Astrocyte of the cerebellum (primary cell): ENCODE measurements at places on chromosomes 7 and 10.

GRCh38 chr7:97381815-97382554, 264.5 kb downstream of the SDHAF3 start:
- no peak for DNase-seq

- no peak for DNase-seq
Measured at GRCh38 chr10:46325021-46325420, 38.2 kb downstream of the ANTXRL start.

- DNase-seq, result no peak
Measured at GRCh38 chr7:36315309-36315944, 74.2 kb upstream of the ANLN start.

DNA sequence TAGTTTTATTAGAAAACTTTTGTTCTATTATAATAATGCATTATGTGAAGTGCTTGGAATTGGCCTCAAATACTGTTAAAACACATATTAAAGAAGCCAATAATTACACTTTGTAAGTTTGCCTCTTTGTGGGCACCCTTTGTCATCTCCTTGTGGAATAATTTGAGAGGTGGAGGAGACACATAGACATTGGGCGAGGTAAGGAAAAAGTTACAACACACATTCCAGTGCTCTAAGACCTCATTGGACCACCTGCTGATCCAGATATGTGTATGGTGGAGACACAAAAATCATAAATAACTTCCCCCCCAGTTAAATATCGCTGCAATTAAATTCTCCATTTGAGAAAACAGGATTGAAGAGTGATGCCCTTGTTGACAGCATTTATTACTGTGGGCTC, 511.8 kb downstream of the GFRA1 start:
- no peak for DNase-seq

- no peak for DNase-seq
Measured at GRCh38 chr10:12420530-12421120, 71.3 kb downstream of the CAMK1D start.

GRCh38 chr7:18063149-18063901, 35.7 kb upstream of the PRPS1L1 start:
- DNase-seq, result no peak

- no peak for DNase-seq
Measured at GRCh38 chr7:146701166-146701565, 584.6 kb downstream of the CNTNAP2 start.

- no peak for DNase-seq
Measured at GRCh38 chr10:5930272-5930671, 40.2 kb downstream of the FBH1 start.

GRCh38 chr10:16933783-16934182, 116.6 kb upstream of the RSU1 start:
- no peak for DNase-seq

DNA sequence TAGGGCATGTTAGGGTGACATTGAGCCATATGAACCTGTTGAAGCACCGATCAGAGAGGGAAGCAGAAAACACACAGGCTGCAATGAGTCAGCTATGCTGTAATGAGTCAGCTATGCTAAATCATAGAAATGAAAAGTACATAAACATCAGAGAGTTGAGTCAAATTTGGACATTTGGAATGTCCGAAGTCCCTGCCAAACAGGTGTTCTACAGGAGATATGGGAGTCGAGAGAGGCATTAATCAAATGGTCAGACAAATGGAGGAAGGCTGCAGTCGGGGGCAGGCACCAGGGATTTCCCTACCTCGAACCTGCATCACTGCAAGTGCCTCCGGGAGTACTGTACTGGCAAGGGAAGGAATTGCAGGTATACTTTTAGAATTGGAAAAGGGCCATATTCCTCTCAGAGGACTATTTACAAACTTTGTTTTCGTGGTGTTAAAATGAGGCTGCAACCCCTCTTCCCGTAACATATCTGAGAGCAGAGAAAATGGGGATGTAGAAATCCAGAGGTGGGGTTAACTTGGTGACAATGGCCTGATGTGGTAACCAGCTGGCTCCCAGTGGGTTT, 8.8 kb upstream of the ZC3HAV1 start:
- no peak for DNase-seq

DNA sequence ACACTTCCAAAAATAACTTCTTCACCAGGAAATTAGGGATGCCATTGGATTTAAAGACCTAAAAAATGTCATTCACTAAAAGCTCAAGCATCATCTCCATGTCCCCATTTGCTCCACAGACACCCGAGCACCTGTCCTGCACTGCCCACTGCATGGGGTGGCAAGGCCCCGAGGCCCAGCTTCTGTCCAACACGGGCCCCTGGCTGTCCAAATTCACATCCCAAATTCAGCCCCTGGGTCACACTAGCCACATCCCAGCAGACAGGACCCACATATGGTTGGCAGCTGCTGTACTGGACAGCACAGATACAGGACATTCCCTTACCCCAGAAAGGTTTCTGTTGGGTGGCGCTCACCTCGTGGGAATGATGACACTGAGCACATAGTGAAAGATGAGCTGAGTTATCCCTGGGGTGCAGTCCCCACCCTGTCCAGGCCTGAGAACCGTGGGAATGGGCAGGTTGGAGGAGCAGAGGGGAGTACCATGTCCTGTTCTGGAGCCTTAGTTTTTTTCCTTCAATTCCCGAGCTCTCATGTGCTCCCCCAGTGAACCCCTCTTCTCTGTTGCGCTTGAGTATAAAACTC, 55.3 kb downstream of the CSGALNACT2 start:
- no peak for DNase-seq

- DNase-seq, result no peak
Measured at GRCh38 chr10:116254422-116255155, 18.4 kb downstream of the GFRA1 start.

- no peak for DNase-seq
Measured at GRCh38 chr7:2139004-2139699, 93.6 kb downstream of the MAD1L1 start.

GRCh38 chr10:59950105-59950504, 43.7 kb upstream of the CCDC6 start:
- DNase-seq, result no peak

- no peak for DNase-seq
Measured at GRCh38 chr10:6123532-6123931, 34.7 kb downstream of the RBM17 start.

- DNase-seq, result no peak
Measured at GRCh38 chr7:69723663-69724062, 125.4 kb downstream of the AUTS2 start.

- DNase-seq, result no peak
Measured at GRCh38 chr10:8588135-8588534, 533.6 kb downstream of the GATA3 start.

DNA sequence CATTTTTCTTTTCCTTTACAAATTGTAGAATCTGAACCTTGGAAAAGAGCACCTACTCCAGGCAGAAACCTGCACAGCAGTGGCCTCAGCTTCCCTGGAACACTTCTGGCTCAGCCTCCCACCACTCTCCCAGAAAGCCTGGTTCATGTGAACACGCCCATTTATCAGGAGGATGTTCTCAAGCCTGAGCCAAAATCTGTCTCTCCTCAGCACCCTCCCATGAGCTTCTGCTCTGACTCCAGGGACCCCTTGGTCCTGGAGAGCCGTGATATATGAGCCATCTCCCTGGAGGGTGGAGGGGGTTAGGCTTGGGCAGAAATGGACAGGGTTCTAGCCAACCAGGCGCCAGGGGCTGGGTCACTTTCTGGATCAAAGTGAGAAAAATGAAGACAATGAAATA, 10.1 kb downstream of the GDF2 start:
- DNase-seq, result no peak
